ENCODE measurements at places on chromosomes 13 and 19.

GRCh38 chr19:12985049-12985776 is 10.1 kb upstream of the NFIX start:
- peak; percentile 77 for DNase-seq

DNA sequence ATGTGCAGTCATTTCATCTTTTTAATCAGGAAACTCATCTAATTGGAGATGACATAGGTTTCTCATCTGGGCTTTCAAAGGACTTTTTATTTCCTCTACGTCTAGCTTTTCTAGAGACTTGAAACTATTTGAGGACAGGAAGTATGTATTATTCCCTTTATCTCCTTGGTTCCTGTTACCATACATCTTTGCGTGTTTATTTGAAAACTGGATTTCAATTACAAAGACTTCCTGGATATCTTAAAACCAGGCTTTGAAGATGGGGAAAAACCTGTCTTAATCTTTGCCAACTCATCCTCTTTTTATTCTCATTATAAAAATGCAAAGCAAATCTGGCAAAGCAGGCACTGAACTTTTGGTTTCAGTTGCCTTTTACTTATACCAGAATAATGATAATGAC is 130.5 kb downstream of the LMO7 start:
- no peak for DNase-seq

GRCh38 chr13:80605011-80605410 is 264.1 kb upstream of the SPRY2 start:
- DNase-seq: no peak

GRCh38 chr13:75841905-75842304 is 205.8 kb downstream of the LMO7 start:
- DNase-seq: no peak

DNA sequence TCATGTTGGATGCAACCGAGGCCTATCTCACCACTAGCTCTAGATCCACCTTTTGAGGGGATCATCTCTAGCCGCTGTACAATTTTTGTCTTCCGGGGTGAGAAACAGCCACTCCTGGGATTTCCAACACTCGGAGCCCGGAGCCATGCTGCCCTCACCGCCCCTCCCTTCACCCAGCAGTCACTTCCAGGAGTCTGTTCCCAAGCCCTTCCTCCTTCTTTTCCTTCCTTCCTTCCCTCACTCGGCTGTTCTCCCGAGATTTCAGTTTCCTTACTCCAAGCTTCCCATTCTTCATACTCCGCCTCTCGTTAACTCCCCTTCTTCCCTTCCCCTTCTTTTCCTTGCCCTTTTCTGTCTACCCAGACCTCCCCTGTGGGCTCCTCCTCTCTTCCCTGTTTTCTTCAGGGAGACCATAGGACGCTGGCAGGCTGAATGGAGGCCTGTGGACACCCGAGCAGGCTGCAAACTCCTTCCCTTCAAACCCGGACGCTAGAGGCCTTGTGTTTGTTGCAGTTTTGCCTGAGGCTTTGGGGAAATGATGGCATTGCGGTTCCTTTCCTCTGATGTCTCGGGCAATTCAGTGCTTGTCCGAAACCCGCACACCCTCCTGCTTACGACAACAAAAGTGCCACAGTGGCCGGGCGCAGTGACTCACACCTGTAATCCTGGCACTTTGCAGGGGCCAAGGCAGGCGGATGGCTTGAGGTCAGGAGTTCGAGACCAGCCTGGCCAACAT is 96.0 kb downstream of the CAB39L start:
- DNase-seq: no peak

DNA sequence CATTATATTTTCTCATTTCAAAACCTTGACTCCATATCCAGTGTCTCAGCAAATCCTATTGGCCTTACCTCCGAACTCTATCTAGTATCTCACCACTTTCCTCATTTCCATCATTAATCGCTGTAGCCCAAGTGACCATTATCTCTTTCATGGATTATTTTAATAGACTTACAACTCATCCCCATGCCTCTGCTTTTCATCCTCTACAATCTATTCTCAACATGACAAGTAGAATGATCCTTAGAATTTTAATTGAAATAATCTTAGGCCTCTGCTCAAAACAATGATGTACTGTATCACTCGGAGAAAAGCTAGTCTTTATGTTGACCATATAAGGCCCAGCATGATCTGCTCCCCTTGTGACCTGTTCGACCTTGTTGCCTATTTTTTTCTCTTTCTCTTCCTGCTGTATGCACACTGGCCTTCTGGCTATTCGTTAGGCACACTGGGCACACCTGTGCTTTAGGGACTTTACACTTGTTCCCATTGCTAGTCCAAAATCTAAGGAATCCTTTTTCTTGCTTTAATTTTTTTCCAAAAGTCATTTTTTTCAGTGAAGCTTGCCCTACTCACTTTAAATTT is 21.4 kb downstream of the DNAJC15 start:
- no peak for DNase-seq

GRCh38 chr19:1090731-1091543 is 4.2 kb downstream of the POLR2E start:
- DNase-seq: no peak

DNA sequence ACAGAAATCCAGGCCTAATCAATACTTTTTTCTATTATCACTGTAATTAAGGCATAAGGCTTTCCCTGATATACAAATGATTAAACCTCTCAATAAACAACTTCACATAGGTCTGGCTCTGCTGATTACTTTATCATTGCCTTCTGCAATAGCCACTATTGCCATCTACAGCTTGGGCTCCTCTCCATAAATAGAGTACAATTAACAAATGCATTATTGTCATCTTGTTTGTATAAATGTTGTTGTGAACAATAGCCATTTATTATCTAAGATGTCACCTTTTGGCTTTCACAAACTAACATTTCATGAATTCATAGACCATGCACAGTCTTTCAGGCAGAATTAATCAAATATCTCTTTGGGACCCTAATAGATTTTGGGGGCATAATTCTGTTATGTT is 53.3 kb downstream of the NHLRC3 start:
- no peak for DNase-seq

DNA sequence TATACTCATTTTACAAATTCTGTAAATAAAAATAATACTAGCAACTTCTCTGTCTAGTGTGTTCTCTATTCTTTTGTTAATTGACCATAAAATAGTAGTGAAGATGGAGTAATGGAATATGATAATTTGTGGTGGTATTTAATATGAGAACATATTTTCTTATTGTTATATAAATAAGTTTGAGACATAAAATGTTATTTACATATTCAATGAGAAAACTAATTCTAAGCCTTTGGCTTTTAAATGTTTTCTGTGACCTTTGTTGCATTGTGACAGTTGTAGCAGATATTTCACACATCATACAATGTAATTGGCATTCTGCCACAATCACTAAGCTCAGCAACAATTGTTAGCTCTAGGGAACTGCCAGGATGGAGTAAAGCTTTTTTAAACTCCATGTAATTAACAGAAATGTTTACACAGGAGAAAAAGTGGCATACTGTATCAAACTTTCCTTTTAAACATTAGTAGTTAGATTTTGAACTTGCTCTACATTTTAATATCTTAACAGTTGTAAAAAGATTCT is 562.1 kb upstream of the PCDH9 start:
- peak; percentile 80 for DNase-seq

DNA sequence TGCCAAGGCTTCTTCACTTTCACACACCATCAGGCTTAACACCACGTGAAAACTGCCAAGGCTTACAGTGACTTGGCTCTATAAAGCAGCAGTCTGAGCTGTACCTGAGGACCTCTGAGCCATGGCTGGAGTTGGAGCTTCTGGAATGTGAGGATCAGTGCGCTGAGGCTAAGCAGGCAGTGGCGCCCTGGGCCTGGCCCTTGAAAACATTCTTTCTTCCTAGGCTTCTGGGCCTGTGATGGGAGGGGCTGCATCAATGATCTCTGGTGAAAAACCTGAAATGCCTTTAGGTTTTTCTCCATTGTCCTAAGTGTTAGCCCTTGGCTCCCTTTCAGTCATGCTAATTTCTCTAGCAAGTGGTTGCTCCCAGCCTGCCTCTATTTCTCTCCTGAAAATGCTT is 192.5 kb upstream of the PCDH20 start:
- no peak for DNase-seq

- no peak for DNase-seq
Observed at GRCh38 chr13:99383511-99383921, 76.3 kb upstream of the GPR183 start.

DNA sequence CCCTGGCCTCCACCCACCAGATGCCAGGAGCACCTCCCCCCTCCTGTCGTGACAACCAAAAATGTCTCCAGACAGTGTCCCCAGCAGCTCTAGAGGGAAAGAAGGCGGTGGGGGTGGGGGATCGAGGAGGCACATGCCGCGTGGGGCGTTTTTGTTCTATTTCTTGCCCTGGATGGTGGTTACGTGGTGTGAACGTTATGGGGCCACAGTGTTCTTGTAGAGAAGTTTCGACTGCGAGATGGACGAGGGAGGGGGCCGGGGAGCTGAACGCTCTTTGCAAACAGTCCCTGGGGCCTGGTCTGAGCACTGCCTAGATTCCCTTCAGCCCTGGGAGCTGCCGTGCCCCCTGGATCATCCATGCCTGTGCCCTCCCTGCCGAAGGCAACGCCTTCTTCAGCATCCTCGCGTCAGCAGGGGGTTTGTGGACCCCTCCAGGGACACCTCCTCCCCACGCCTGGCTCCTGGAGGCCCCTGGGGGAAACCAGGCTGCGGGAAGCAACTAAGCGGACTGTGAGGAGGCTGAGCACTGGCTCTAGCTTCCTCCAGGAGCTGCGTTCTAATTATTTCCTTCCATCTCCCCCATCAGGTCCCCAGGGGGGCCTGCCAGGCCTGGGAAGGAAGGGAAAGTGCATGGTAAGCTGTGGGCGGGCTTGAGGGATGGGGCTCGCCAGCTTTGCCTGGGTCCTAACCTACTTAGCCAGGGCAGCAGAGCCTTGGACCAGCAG is 131.5 kb downstream of the IER2 start:
- DNase-seq: no peak

- no peak for DNase-seq
Observed at GRCh38 chr13:53089951-53090350, 61.3 kb downstream of the OLFM4 start.

DNA sequence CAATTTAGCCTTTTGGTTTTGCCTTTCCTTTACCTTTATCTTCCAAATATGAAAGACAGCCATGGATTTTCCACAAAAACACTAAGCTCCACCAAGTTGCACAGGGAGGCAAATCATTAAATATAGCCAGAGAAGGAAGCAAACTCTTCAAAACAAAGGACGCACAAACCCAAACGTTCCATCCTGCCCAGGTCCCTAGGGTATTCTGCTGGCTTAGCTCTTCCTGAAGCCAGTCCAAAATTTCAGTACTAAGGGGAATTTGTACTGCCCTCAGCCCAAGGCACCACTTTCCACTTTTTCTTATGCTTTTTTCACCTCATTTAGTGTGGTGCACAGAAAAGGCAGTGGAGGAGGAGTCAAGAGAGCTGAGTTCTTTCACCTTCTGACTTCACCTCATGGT is 169.9 kb downstream of the FLT1 start:
- DNase-seq: no peak

- DNase-seq: peak; percentile 28
Observed at GRCh38 chr19:13262450-13262849, 112.2 kb downstream of the IER2 start.

GRCh38 chr13:75825161-75825560 is 189.0 kb downstream of the LMO7 start:
- DNase-seq: peak; percentile 66

DNA sequence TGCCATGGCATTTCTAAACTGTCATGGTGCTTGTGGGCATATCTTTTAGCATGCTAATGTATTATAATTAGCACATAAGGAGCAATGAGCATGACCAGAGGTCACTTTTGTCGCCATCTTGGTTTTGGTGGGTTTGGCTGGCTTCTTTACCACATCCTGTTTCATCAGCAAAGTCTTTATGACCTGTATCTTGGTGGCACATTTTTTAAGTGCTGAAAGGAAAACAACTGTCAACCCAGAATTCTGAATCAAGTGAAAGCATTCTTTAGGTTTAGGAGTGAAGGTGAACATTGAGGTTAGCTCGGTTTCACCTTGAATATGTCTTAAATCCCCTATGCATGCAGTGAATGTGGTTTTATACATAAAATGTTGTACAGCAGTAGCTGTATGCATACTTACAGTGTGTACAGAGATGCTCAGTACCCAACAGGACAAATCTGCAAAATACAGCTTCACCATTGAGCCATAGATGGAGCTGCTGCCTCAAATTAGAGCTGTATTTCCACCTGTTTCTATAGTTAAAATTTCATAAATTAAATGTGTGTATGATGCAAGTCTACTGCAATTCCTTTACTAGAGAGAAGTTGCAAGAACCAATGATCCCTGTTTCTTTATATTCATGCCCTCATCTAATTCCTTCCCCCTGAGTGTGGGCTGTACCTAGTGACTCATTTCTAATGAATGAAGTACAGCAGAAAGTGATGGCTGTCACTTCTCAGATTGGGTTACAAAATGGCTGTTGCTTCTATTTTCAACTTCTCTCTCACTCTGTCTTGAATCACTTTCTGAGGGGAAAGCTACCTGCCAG is 25.2 kb upstream of the IGSF23 start:
- no peak for DNase-seq

GRCh38 chr13:95153647-95154412 is 147.4 kb downstream of the ABCC4 start:
- peak; percentile 4 for DNase-seq

DNA sequence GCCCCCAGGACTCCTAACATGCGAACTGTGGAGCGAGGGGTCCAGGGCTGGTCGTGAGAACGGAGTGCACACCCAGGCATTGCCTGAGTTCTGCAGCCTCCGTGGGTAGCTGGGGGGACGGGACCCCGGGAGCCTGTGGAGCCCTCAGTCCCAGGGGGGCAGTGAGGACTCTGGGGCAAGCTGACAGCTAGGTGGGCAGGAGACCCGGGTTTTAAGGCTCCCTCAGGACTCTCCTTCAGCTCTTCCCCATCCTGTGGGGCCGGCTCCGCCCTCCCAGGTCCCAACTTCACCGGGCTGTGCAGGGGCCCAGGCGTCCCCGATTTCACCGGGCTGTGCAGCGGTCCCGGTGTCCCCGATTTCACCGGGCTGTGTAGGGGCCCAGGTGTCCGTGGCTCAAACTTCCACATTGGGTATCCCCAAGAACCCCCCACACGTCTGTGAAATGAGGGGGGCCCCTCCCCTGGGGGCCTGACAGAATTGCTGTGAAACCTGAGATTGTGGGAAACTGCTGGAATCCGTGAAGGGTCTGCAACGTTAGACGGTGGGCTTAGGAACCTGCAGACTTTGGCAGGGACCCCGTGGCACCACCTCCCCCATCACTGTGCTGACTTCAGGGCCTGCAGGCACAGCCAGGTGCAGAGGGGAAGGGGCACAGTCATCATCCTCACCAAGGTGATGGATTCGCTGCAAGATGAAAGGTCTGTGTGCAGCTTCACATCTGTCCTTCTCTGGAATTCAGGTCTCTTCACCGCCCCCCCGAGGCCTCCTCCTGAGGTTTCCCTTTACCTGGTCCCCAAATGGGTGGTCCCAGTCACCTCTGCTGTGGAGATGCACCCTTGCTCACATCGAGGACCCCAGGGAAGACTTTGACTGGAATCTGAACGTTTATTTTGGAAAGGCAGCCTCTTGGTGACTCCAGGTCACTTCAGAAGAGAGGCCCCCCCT is 73.2 kb upstream of the MCF2L start:
- DNase-seq: no peak

DNA sequence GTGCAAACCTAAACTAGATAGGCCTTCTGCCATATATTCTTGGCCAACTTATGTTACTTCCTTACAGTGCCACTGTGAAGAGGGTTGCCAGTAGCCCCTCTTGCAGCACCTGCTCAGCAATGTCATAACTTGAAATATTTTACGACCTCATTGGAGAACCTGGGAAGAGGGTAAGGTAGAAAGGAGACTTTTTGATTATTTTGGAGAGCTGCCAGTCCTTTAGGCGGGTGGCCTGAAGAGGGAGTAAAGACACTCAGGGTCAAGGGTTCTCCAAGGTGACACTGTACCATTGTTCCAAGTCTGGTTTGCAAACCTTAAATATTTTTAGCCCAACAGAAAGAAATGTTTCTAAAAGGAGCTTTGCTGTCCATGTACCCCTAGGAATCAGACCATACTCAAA is 118.3 kb downstream of the FLT1 start:
- no peak for DNase-seq

All from COR-L47 (cell line).